ENCODE measurements at places on chromosomes 3 and 15. TPM values are rescaled to one million over a fixed set of nuclear protein-coding genes. Genes with fewer than 3 reads are reported as not detected.

DNA sequence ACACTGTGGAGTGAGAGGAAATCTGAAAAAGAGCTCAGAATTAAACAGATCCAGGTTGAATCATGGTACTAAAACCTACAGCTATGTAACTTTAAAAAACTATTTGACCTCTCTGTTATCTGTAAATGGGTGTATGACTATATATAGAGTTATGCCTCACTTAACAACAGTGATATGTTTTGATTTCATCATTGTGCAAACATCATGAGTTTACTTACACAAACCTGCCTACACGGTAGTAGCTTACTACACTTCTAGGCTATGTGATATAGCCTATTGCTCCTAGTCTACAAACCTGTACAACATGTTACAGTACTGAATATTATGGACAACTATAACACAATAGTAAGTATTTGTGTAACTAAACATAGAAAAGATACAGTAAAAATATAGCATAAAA lies 191.6 kb upstream of the MEIS2 start:
- H3K27ac ChIP-seq, result no peak overlapping the region
- H3K4me1 ChIP-seq, result no peaks in the 10 kb centered on the region
- no peak for DNase-seq
- no peaks in the 10 kb centered on the region for H3K27me3 ChIP-seq
- no peaks in the 10 kb centered on the region for H3K36me3 ChIP-seq
- no peak overlapping the region for H3K4me3 ChIP-seq

GRCh38 chr15:83365370-83365938 lies 81.0 kb upstream of the BNC1 start:
- H3K27me3 ChIP-seq, result peaks cover 51% of the 10 kb centered on the region
- peak overlapping the region; percentile 47 for H3K4me3 ChIP-seq
- no peaks in the 10 kb centered on the region for H3K36me3 ChIP-seq
- H3K27ac ChIP-seq, result no peak overlapping the region
- no peak for DNase-seq

DNA sequence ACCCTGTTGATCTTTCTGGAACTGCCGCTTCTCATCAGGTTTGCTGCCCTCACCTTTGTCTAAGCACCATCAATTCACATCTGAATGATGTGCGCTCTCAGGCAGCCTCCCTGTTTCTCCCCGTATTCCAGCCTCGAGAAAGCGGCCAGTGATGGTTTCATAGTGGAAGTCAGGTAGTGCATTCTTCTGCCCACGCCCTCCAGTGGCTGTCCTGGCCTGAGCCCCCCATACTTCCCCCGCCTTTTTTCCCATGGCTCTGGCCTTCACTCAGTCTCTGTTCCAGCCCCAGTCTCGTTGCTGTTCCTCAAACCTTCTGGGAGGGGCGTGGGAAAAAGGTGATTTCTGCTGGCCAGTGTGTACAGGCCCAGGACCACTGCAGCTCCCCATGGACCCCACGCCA lies 101.3 kb downstream of the ASB7 start:
- H3K4me3 ChIP-seq, result no peak overlapping the region
- no peak overlapping the region for H3K27ac ChIP-seq
- no peak for DNase-seq
- no peaks in the 10 kb centered on the region for H3K27me3 ChIP-seq
- no peaks in the 10 kb centered on the region for H3K4me1 ChIP-seq

DNA sequence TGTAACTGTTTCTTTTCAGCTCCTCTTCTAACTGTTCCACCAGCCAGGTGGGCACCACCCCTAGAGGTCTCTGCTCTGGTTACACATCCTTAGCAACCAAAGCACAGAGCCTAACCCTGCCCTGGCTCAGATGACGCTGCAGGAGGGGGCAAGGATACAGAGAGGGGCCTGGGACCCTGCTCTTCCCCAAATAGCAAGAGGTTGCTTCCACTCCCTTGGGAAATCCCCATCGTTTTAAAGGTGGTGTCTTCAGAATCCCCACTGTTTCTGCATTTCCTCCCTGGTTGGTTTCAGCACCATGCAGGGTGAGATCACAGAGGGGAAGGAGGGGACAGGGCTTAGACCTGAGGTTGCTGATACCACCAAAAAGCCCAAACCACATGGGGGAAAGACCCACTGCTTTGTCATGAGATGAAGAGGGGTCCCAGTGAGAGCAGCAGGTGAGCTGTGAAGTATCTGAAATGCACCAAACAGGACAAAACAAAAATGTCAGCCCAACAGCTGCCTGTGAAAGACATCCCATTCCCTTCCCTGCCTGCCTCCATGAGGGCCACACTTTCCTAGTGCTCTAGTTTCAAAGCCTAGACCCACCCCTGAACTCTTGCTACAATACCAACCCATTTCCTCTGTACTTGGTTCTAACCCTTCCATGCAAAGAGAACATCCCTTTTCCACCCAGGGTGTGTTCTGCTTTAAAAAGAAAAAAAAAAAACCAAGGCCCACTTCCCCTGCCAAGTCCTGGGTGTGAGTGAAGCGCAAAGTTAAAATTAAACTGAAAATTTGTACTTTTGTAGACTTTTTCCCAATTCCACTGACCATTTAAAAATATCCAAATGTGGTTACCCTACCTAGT lies 29.0 kb downstream of the ANP32A start:
- H3K36me3 ChIP-seq, result peaks cover 10% of the 10 kb centered on the region
- H3K27me3 ChIP-seq, result no peaks in the 10 kb centered on the region
- peaks cover 89% of the 10 kb centered on the region for H3K4me1 ChIP-seq
- H3K27ac ChIP-seq, result no peak overlapping the region
- no peak for DNase-seq

DNA sequence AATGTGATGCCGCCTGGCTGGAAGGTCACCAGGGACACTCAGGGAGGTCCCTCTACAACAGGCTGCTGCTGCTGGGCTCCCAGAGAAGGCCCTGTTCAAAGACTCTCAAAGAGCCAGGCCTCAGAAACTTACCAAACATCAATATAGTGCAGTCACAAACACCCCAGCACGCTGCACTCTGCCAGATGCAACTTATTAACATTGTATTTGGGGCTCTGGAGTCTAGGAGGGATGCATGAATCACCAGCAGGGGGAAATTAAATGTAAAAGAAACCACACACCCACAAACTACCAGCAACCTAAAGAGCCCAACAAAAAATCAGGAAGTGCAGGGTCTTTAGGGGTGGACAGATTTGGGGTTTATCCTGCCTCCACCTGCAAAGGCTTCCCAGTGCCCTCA lies 74.6 kb upstream of the SPATA12 start:
- peaks cover 15% of the 10 kb centered on the region for H3K4me1 ChIP-seq
- no peak overlapping the region for H3K4me3 ChIP-seq
- no peak for DNase-seq

- H3K36me3 ChIP-seq, result no peaks in the 10 kb centered on the region
- peaks cover 54% of the 10 kb centered on the region for H3K4me1 ChIP-seq
- no peak overlapping the region for H3K27ac ChIP-seq
- no peak for DNase-seq
- H3K4me3 ChIP-seq, result no peak overlapping the region
Measured at GRCh38 chr15:90161950-90162361, 39.2 kb upstream of the SEMA4B start.

DNA sequence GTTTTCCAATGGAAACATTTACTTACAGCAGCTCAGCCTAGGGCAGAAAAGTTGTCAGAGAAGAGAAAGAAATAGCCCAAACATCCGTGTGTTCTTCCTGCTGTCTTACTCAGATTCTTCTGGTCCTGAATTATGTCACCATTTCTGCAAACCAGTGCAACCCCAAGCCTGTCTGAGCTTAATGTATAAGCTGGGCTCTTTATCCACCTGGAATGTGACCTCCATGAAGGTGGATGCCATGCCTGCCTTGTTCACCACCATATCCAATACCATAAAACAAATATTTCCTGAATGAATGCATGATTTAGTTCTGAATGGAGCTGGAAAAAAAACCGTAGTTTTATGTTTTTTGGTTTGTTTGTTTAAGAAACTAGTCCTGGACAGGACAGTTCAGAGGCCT lies 150.9 kb downstream of the RYR3 start:
- DNase-seq, result no peak
- no peak overlapping the region for H3K27ac ChIP-seq
- H3K4me1 ChIP-seq, result no peaks in the 10 kb centered on the region
- H3K27me3 ChIP-seq, result no peaks in the 10 kb centered on the region

DNA sequence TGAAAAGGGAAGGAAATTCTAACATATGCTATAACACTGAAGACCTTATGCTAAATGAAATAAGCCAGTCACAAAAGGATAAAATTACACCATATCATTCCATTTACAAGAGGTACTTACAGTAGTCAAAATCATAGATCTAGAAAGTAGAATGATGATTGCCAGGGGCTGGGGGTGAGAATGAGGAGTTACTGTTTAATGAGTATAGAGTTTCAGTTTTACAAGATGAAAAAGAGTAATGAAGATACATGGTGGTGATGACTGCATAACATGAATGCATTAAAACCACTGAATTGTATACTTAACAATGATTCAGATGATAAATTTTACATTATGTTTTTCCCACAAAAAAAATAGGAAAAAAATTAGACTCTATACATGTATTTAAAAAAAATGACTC lies 152.6 kb downstream of the SCAPER start:
- no peaks in the 10 kb centered on the region for H3K4me1 ChIP-seq
- no peak for DNase-seq
- H3K4me3 ChIP-seq, result no peak overlapping the region
- no peaks in the 10 kb centered on the region for H3K27me3 ChIP-seq
- no peak overlapping the region for H3K27ac ChIP-seq

The RLBP1 gene
- not detected for total RNA-seq

The SST gene
- total RNA-seq, result not detected

The GABRR3 gene
- not detected for total RNA-seq
